NCI-H1930 (cell line): ENCODE measurements at places on chromosomes 6 and 20.

DNA sequence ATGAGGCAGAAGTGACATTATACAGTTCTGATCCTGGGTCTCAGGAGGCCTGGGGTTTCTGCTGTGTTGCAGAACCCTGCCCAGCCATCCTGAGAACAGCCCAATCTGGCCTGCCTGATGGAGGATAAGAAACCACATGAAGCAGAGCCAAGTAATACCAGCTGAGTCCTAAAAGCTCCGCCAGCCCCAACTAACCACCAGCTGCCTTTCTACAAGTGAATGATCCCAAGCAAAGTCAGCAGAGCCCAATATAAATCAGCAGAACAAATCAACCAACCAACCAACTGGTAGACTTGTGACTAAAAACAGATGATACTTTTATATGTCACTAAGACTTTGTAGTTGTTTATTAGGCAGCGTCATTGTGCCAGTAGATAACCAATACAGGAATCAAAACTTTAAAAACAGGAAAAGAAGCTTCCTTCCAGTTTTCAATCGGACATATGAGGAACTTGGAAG lies 52.1 kb downstream of the SNX5 start:
- no peak for DNase-seq

- no peak for DNase-seq
Observed at GRCh38 chr20:46936415-46937156, 41.9 kb downstream of the EYA2 start.

- no peak for DNase-seq
Observed at GRCh38 chr6:169205176-169206160, 48.2 kb downstream of the THBS2 start.

GRCh38 chr6:33996120-33996475 lies 149.8 kb downstream of the GRM4 start:
- no peak for DNase-seq

DNA sequence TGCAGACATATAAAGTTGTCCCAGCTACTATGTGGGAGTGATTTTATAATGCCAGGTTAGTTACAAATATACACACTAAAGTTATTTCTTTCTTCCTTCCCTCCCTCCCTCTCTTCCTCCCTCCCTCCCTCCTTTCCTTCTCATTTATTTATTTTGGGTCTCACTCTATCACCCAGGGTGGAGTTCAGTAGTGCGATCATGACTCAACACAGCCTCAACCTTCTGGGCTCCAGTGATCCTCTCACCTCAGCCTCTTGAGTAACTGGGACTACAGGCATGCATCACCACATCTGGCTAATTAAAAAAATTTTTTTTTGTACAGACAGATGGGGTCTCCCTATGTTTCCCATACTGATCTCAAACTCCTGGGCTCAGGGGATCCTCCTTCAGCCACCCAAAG lies 59.2 kb downstream of the PHF20 start:
- DNase-seq: no peak

DNA sequence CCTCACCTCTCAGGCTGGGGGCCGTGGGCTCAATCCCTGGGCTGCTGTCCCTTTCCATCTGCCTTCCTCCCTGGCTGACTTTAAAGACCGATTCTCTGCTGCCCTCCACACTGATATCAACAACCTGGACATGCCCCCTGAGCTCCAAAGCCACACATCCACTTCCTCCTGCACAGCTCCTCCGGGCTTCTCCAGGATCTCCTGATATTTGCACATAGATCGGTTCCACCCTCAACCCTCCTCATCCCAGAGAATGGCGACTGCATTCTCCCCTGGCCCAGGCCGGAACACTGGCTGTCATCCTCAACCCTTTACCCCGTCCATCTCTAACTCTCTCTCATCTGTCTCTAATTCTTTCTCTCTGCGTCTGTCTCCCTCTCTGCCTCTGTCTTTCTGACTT lies 21.0 kb upstream of the NOL4L start:
- no peak for DNase-seq

GRCh38 chr20:36815454-36816091 lies 42.0 kb upstream of the DSN1 start:
- DNase-seq: no peak

DNA sequence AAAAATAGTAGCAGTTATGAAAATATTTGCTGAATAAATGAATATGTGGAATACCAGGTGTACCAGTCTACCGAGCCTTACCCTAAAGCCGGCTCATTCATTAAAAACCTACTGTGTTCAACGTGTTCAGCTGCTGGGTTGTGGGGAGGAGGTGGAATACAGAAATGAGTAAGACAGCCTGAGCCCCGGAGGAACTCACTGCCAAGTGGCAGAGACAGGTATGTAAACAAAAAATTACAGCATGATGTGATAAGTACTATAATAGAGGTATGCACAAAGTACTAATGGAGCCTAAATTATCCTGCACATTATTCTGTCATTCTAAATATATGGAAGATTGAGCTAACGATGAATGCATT lies 6.8 kb upstream of the ADTRP start:
- DNase-seq: no peak

DNA sequence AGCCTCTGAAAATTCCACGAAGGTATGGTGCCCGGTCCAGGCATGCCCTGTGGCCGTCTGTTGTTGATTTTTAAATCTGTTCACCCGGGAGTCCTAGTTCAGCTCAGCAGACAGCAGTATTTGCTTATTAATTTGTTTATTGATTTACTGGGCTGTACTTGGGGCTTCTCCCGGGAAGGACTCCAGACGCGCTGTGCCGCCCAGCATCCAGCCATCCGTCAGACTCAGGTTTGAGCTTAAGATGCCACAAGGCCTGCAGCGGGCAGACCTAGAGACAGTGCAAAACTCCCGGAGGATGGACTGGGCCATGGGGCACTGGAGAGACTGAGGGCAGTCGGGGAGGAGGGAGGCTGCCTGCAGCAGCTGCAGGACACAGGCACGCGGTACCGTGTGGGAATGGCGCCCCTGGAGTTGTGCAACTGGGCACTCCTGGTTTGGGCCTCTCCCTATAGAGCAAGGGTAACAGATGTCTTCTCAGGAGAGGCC lies 17.3 kb upstream of the CCDC167 start:
- no peak for DNase-seq

DNA sequence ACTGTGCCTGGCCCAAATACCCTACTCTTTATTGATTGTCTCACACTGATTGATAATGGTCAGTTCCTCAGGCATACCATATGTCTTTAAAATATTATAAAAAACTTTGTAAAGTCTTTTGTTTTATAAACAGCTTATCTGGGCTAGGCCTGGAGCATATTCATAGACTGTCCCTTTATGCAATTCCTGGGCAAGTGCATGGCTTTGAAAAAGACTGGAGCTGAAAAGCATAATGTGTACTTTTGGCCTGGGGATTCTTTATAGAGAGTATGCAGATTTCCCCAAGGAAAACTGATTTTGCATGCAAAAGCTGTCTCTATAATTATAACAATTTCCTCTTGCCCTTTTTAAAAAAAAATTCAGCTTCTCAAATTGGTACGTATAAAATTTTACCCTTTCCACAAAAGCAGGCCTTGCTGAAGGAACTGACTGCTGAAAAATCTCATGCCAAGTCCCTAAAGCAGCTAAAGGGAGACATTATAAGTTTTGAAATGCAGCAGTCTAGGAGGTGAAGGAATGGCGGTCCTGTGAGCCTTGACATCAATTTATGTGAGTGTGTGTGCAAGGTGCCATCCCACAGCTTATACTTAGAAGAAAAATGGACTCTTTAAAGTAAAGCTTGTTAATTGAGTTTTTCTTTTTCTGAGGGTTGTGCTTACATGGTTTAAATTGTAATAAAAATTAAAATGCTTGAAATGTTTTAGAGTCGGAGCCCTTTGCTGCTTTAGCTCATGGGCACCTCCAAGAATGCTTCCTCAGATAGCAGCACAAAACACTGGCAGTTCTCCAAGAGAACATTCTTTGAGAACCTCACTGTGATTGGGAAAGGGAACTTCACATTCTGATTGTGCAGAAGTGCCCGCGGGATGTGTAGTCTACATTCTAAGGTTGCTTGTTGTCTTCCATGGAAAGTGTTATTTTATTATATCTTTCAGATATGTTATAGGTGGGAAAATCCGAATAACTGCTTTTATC lies 43.9 kb downstream of the PLCB4 start:
- no peak for DNase-seq

GRCh38 chr6:25050356-25050755 lies 114.6 kb upstream of the RIPOR2 start:
- no peak for DNase-seq

DNA sequence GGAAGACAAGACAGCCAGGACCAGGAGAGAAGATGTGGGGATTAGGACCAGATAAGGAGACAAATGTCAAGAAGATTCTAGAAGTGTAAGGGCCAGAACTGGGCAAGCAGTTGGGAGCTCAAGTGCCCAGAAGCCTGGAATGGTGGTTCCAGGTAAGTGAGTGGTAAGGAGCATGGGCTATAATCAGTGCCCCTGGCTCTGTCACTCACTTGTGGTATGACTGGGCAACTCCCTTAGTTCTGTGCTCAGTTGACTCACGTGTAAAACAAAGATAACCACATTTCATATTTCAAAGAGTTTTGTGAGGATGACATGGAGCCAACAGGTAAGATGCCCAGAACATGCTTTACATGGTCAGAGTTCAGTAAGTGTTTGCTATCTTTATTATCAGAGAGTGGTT lies 11.2 kb downstream of the CCDC167 start:
- no peak for DNase-seq

DNA sequence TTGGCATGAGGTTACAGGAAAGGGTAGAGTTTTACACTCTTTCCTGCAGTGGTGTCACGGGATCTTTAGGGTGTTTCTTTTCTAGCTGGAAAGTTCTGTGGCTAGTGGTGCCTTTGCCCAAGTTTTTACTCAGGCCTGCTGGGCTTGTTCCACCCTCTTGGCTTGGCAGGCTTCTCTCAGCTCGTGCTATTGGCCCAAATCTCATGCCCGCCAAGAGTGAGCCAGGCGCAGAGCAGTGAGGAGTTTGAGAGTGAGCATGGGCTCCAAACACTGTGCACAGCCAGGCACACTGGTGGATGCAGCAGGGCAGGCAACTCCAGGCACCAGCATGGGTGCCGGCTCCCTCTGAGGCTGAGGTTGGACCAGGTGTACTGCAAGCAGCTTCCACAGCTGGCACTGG lies 206.5 kb downstream of the SAMD5 start:
- no peak for DNase-seq

DNA sequence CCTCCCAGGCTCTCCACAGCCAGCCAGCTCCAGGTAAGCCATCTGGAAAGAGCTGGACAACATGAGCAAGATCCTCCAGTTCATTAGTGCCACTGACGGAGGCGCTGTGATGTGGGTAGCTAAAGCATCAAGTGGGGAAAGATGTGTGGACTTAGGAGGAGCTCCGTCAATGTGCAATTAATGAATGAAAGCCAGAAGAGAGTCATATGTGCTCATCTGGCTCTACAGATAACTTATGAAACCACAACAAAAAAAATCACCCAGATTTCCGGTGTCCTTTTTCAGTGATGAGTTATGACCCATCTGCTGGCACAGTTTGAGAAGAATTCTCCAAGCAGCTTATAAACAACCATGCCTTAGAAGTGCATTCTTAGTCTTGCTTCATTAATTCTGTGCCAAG lies 311.7 kb upstream of the PLCB4 start:
- DNase-seq: no peak

DNA sequence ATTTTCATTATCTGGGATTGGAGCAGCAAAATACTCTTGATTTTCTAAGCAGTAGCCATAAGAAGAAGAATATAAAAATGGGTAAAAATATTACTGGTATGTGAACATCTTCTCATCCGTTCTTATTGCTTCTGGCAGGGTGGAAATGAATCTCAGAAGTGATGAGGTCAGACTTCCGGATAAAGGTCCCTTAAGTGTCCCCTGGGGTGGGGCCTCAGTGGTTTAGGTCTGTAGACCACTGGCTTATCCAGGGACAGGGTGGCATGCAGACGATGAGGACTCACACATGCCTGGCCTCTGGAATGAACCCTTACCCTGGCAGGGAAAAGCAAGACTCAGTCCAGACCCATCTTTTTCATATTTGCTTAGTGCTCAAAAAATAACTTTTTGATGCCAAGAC lies 143.3 kb downstream of the UST start:
- no peak for DNase-seq

DNA sequence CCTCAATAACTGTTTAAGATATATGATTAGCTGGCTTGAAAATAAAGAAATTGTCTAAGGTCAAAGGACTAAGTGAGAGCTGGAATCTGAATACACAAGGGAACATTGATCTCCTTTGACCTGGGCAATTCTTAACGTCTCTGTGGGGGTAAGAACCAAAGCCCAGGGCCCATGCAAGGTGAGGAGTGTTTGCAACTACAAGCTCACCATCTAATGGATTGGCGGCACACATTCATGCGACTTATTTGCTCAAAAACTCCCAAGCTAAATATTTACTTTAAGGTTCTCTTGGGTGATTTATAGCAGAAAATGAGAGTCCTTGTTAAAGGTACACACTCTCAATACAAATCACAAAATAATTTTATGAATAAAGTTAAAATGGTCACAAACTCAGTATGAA lies 392.0 kb upstream of the FLRT3 start:
- no peak for DNase-seq

GRCh38 chr6:3186974-3187382 lies 29.6 kb upstream of the TUBB2A start:
- no peak for DNase-seq

DNA sequence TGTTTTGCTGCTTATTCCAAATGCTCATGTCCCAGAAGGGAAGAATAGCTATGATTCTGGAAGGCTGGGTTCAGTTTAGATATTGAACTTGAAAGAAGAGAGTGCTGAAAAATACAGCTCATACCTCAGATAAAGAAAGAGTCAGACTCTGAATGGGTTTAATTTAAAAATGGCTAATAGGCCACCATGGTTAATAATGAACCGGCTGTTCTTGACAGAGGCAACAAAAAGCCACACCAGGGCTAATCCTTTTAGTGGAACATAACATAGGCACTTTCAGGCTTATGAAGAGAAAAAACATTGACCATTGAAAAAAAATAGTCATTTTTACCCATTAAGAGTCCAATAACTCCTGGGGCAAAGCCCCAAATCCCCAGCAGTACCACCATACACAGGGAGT lies 59.4 kb downstream of the TNFRSF21 start:
- no peak for DNase-seq

GRCh38 chr6:155311086-155311485 lies 3.2 kb downstream of the TFB1M start:
- no peak for DNase-seq

- DNase-seq: no peak
Observed at GRCh38 chr6:140043357-140043756, 668.9 kb upstream of the CITED2 start.
